ENCODE measurements at places on chromosomes 4 and X.

DNA sequence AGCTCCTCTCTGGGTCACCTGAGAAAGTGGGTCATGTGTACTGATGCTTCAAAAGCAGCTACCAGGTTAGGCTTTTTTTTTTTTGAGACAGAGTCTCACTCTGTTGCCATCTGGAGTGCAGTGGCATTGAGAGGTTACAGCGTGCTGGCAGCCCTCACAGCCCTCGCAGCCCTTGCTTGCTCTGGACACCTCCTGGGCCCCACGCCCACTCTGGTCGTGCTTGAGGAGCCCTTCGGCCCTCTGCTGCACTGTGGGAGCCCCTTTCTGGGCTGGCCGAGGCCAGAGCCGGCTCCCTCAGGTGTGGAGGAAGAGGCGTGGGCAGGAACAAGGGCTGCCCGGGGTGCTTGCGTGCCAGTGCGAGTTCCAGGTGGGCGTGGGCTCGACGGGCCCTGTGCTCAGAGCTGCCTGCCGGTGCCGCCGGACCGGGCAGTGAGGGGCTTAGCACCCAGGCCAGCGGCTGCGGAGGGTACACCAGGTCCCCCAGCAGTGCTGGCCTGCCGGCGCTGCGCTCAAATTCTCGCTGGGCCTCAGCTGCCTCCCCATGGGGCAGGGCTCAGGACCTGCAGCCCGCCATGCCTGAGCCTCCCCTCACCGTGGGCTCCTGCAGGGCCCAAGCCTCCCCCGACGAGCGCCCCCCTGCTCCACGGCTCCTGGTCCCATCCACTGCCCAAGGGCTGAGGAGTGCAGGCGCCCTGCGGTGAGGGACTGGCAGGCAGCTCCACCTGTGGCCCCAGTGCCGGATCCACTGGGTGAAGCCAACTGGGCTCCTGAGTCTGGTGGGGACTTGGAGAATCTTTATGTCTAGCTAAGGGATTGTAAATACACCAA is 49.3 kb upstream of the IL21 start:
- DNase-seq = no peak

DNA sequence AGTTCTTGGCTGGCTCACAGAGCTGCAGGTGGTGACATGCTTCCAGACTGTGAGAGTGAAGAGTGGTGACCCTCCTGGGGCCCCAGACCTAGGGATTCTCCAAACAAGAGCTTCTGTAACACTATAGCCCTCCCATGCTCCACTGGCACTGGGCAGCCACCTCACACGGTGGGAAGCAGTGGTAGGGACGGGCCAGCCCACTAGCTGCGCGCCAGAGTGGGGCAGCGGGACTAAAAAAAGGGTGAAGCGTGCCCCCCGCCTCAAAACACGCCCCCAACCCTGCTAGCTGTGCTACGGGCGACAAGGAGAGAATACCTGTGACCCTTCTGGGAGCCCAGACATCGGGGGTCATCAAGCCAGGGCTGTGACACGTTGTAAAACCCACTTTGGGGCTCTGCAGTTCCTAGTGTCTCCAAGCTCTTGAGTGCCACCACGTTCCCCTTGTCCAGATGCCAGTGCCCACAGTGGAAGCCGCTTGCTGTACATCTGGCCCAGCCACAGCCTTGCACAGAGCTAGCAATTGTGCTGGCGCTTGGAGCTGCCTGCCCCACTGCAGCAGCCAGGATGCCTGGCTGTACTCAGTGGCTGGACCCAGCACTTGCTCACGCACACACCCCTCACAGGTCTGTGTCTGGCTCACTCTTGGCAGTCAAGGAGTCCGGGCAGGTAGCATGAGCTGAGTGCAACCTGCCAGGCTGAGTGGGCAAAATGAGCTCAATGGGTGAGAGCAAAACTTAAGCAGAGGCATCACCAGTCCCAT is 100.0 kb downstream of the DCAF12L2 start:
- DNase-seq = no peak

DNA sequence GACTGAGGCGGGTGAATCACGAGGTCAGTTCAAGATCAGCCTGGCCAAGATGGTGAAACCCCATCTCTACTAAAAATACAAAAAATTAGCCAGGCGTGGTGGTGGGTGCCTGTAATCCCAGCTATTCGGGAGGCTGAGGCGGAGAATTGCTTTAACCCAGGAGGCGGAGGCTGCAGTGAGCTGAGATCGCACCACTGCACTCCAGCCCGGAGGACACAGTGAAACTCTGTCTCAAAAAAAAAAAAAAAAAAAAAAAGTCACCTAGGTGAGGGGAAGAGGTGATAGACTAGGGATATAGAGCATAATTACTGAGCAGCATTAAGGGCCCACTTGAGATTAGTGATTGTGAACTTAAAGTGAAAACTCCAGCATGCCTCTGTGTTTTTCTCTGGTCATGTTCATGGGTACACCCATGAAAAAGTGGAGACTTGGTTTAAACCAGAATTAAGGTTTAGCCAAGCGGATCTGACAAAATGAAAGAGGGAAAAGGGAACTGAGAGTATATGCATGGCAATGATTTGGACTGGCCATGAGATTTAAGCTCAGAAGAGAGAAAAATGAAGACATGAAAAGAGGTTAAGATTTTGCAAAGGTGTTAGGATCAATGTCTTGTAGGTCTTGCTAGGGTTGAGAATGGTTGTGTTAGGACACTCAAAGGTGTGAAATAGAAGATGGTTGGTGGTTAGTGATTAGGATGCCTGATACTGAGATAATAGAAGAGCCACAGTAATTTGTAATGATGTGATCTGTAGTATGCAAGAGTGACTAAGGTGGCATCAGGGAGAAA is 105.0 kb downstream of the RAB28 start:
- no peak for DNase-seq

DNA sequence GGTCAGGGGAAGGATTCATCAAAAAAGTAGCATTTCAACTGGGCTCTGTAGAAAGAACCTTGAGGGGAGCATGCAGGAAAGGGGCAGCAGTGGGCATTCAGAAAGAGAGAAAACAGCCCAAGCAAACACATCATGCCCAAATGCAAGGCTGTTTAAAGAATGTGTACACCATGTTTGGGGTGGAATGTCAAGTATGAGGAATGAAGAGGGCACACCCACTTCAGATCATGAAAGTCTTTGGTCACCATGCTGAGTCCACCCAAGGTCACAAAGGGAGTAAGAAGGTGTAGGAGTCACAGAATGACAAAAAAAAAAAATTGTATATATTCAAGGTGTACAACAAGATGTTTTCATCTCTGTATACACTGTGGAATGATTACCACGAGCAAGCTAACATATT is 9.4 kb downstream of the S100G start:
- no peak for DNase-seq

- DNase-seq = no peak
Measured at GRCh38 chrX:121308276-121308805, 260.9 kb downstream of the GLUD2 start.

- no peak for DNase-seq
Measured at GRCh38 chr4:53559021-53559620, 32.2 kb downstream of the LNX1 start.

All from vagina (tissue), 2 donors.